Hematopoietic multipotent progenitor cell treated with erythropoietin and hydrocortisone succinate and interleukin-3 and kit ligand, for 8 days (in vitro differentiated cells): ENCODE measurements at places on chromosomes 16 and 17.

DNA sequence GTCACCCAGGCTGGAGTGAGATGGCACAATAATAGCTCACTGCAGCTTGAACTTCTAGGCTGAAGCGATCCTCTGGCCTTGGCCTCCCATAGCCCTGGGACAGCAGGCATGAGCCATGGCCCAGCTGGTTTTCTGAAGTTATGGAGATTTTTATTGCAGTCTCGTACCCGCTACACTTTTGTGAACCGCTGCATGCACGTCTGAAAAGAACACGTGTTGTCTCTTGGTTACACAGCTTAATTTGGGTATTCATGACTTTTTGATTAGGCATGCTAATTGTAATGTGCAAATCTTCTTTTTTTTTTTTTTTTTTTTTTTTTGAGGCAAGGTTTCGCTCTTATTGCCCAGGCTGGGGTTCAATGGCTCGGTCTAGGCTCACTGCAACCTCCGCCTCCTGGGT is 13.4 kb downstream of the SLC25A10 start:
- no peak for DNase-seq

DNA sequence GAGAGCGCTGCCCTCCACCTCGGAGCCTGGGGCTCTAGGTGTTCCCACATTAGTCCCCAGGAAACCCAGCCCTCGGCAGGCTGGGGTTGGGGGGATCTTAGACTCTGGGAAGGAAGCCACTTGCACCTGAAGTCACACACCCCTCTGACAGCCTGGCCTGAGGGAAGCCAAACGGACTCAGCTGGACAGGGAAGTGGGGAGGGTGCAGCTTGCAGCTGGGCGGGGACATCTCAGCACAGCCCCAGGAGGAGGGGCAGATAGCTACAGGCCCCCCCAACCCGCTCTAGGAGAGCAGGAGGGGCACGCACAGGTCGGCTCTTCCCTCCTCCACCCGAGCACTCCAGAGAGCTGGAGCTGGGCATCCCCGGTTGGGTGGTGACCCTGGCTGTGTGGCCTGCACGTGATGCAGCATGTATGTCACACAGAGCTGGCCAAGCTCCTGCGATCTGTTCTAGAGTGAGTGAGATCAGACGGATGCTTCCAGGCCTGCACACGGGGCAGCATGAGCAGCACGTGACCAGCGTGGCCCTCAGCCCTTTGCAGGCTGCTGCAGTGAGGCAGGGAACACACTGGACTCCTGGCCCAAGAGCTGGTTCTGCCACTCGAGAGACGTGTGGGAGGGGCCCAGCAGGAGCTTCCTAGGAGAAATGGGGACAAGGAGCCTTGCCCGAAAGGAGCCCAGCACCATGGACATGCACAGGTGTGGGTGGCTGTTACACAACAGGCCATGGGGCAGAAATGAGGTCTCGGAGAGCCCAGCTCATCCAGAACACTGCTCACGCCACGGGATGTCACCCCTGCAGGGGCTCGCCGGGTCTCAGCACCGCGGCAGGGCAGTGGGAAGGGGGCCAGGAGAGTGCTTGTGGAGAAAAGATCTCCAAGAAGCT is 15.4 kb downstream of the KIFC3 start:
- no peak for DNase-seq

GRCh38 chr17:304461-304860 is 48.1 kb downstream of the RPH3AL start:
- no peak for DNase-seq

GRCh38 chr16:74623214-74623838 is 16.4 kb upstream of the GLG1 start:
- DNase-seq = peak; percentile 61

GRCh38 chr17:81983011-81983638 is 5.7 kb downstream of the ASPSCR1 start:
- no peak for DNase-seq

- no peak for DNase-seq
These were observed 197.6 kb downstream of the LAT start for GRCh38 chr16:29182501-29182900.

DNA sequence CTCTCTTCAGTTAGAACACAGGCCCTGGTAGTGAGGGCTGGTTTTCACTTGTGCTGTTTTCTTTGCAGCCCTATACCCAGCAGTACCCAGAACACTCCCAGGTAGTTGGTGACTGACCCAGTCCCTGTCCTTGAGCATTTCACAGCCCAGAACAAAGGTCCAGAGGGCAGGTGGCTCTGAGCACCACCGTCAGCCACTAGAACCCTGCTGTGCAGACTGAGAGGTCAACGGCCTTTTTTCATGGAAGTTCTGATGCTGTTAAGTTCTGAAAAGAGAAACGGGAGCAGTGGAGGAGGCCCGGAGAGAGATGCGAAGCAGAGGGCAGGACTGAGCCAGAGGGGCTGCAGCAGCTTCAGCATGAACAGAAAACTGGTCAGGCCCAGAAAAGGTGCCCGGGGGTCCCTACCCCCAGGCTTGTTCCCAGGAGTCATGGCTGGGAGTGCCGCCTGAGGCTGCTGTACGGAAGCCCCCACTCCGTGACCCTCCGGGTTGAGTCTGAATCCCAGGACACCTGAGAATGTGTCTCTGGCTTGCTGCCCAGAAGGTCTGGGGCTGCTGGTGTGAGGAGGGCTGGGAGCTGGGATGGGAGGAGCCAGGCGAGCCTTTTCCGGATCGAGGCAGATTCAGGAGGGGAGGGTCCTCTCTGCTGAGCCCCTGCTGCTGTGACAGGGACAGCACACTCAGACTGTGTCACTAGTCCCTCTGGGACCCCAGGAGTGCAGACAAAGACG is 8.7 kb downstream of the ZNF276 start:
- DNase-seq = no peak

DNA sequence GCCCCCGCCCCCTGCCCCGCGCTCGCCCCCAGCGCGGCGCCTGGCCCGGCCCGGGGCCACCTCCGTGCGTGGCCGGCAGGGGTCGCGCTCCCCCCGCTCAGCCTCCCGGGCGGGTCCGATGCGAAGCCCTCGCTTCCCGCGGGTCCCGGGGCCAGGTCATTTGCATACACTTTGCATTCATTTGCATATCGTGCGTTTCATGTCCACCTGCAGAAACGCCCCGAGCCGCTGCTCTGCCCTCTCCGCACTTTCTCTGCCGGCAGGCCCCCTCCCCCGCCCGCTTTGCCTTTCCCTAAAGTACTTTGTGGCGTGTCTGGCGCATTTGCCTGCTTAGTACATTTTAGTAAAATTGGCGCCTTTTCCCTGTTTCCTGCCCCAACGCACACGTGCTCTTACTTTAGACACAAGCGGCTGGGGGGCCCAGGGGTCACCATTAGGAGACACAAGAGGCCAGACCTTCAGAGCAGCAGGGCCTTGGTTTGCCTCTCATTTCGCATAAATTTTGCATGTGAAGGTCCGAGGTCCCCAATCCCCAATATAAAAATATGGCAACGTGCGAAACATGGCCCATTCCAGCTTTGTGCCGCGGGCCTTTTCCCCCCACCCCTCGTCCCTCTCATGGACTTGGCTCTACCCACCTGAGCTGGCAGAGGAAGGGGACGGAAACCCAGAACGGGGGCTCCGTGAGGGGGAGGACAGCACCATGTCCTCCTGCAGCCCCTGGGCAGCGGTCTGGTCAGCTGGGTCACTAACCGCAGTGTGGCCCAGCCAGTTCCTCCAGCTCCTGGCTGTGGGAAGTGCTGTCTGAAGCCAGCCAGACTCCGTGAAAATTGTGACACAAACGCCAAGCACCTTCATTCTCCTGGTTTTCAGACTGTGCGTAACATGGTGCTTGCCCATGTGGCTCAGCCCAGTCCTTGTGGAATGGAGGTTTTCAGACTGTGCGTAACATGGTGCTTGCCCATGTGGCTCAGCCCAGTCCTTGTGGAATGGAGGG is 34.8 kb downstream of the CBFA2T3 start:
- DNase-seq = peak; percentile 58

- DNase-seq = no peak
These were observed 7.2 kb upstream of the UNK start for GRCh38 chr17:75777296-75777922.

- no peak for DNase-seq
These were observed 1.5 kb downstream of the PDF start for GRCh38 chr16:69328854-69329316.

GRCh38 chr17:76121932-76122430 is 18.4 kb upstream of the EXOC7 start:
- peak; percentile 28 for DNase-seq

GRCh38 chr16:51409001-51409675 is 258.1 kb upstream of the SALL1 start:
- DNase-seq = no peak

DNA sequence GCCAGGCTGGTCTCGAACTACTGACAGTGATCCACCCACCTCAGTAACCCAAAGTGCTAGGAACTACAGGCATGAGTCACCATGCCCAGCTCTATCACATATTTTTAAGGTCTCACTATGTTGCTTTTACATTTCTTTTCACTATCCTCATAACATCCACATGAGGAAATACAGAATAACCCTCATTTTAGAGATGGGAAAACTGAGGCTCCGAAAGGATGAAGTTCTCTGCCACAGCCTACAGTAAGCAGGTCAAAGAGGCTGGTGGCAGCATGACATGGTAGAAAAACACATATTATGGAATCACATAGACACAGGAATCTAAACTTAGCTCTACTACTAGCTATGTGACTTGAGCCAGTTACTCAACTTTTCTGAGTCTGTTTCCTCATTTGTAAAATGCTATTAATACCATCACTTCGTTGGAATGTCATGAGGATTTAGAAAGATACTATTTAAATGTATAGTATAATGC is 32.2 kb downstream of the APPBP2 start:
- no peak for DNase-seq
